ENCODE measurements at places on chromosomes 3 and 15. TPM values are rescaled to one million over a fixed set of nuclear protein-coding genes. Genes with fewer than 3 reads are reported as not detected.

The UTS2B gene
- total RNA-seq = 0.76 TPM

The EPHB1 gene
- not detected for total RNA-seq

The GOLGA6D gene
- not detected for total RNA-seq

The CEMIP gene
- total RNA-seq = not detected

The LAMB2 gene
- total RNA-seq = 171 TPM

The CCK gene
- not detected for total RNA-seq

The ERICH6 gene
- total RNA-seq = not detected

The SOX14 gene
- total RNA-seq = not detected

The ZKSCAN7 gene
- total RNA-seq = 4.1 TPM

The KIF23 gene
- total RNA-seq = 171 TPM

The OXTR gene
- 5.3 TPM for total RNA-seq

The REC114 gene
- total RNA-seq = not detected

The ILDR1 gene
- total RNA-seq = not detected

The NR1I2 gene
- total RNA-seq = 0.08 TPM

The EXD1 gene
- not detected for total RNA-seq

The TMEM212 gene
- total RNA-seq = not detected

The TARS3 gene
- 30.2 TPM for total RNA-seq

The MEIS2 gene
- total RNA-seq = 4.2 TPM

The SKIL gene
- 51.5 TPM for total RNA-seq

The CFAP44 gene
- 0.82 TPM for total RNA-seq

The GOLGA8J gene
- not detected for total RNA-seq

The RPS27L gene
- total RNA-seq = 148 TPM

The TRH gene
- not detected for total RNA-seq

The SLC6A6 gene
- 49.4 TPM for total RNA-seq

The SLCO2A1 gene
- total RNA-seq = 0.16 TPM

The KNL1 gene
- total RNA-seq = 83.2 TPM

The ISLR2 gene
- total RNA-seq = not detected

The P2RY12 gene
- total RNA-seq = not detected

The RARB gene
- total RNA-seq = 11.7 TPM

The ACKR4 gene
- total RNA-seq = not detected

The ITGA11 gene
- 2.0 TPM for total RNA-seq

The HEG1 gene
- total RNA-seq = 21.6 TPM

The GP5 gene
- not detected for total RNA-seq

The GOLGA6L4 gene
- total RNA-seq = 0.16 TPM

The CCR9 gene
- total RNA-seq = not detected

The OXSM gene
- total RNA-seq = 12.2 TPM

The SRP14 gene
- total RNA-seq = 355 TPM

Data from SJSA1 (cell line).